ENCODE measurements at places on chromosomes 5 and 9.

DNA sequence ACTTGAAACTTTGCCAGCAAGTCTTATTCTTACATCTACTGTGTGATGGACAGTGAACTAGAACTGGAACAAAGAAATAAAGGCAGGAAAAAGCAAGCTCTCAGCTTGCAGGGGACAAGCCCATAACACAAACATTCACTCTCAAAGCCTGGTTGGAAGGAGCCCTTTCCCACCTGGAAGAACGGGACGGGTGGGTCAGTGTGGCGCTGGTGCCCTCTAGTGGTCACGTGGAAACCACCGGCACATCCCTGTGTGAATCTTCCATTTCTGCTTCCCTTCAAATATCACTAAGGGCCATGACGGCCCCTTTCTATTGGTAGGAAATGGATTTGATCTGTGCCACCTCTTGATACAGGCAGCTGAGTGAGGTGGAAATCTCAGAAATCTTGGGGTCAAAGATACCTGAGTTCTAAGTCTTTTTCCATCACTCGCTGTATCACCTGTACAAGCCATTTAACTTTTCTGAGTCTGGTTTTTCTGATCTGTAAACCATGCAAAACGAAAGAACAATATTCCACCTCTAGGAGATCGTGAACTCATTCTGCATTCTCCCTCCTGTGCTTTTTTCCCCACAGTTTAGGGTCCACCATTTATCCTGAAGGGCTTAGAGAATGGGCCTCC lies 211.6 kb downstream of the MSX2 start:
- DNase-seq, result peak; percentile 39

DNA sequence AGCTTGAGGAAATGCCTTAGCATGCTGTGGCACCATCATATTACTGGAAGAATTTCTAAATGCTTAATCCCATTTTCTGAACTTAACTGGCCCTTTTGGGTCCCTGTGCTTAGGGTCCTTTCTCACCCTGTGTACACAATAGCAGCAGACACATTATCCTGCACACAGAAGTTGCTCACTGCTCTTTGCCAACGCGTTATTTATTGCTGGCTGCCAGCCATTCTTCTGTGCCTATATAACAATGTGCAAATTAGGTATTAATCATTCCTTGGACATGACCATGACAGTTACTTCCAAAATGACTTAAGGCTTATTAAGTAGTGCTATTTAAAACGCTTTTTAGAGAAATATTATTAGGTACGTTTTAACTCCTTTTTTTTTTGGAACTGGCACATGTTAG lies 134.7 kb downstream of the FBN2 start:
- DNase-seq, result no peak

DNA sequence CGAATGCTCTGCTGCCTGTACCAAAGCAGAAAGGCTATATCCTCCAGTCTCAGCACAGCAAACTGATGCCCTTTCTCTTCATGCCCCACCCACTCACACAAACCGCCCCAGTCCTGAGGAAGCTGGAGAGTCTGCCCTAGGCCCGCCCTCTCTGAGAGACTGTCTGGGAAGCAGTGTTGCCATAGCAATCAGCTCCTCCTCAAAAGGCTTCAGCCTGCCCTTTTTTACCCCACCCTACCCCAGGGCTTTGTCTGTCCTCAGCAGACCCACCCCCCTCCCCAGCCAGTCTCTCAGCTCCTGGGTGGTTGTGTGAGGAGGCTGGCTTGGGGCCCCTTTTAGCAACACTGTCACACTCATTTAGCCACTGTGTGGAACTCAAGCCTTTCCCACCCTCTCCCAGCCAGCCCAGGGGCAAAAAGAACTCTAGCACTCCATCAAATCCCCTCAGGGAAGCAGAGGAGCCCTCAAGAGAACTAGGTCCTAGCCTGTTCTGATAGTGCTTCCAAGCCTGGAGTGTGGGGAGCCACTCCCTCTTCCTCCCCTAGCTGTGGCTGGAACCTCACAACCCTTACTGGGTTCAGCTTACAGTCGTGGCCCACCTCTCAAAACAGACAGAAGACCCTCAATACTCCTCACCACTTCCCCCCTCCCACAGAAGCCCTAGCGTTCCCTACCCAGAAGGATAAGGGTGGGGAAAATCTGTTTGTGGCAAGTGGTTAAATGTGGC lies 1.4 kb downstream of the ATOSB start:
- DNase-seq, result peak; percentile 84

- no peak for DNase-seq
These were observed 38.4 kb downstream of the PRRX2 start for GRCh38 chr9:129703667-129704355.

DNA sequence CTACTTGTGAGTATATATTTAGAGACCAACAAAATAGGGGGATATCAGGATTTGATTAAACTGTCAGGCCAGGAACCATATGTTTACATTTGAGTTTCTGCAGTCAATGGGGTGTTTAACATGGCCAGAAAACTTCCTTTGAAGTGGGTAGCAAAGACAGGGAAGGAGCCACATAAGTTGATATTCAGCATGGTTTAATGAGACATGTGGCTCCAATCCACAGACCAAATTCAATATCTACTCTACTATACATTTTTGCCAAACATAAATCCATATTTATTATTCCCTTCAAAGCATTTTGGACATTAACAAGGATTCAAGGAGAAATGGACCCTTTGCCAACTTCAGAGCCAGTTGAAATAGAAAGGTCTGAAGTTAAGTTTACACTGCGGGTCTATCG lies 99.8 kb downstream of the TAF11L14 start:
- no peak for DNase-seq

- DNase-seq, result peak; percentile 12
These were observed 25.1 kb downstream of the JADE2 start for GRCh38 chr5:134550271-134551214.

- DNase-seq, result no peak
These were observed 44.0 kb downstream of the NEURL1B start for GRCh38 chr5:172685091-172685490.

DNA sequence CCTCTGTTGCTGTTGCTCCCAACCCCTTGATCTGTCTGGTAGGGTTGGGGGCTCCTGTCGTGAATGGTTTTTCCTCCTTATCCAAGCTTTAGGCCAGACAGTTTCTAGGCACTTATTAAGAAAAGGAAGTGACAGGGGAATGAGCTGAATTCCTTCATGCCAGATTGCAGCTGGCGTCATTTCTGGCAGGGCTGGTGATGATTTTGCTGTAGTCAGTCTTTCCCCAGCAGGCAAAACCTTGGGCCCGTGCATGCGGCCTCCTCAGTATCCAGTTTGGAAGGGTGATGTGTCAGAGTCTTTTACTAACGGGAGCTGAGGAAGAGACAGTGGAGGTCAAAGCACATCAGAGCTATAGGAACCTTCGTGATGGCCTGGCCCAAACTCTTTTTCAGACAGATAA lies 58.8 kb downstream of the COL27A1 start:
- peak; percentile 60 for DNase-seq

GRCh38 chr5:175714479-175715085 lies 56.7 kb downstream of the HRH2 start:
- DNase-seq, result no peak

GRCh38 chr9:101702257-101702656 lies 36.2 kb downstream of the GRIN3A start:
- DNase-seq, result no peak

- no peak for DNase-seq
These were observed 26.0 kb upstream of the ANXA1 start for GRCh38 chr9:73125651-73126050.

GRCh38 chr9:117413346-117414219 lies 1.3 kb downstream of the ASTN2 start:
- DNase-seq, result no peak

DNA sequence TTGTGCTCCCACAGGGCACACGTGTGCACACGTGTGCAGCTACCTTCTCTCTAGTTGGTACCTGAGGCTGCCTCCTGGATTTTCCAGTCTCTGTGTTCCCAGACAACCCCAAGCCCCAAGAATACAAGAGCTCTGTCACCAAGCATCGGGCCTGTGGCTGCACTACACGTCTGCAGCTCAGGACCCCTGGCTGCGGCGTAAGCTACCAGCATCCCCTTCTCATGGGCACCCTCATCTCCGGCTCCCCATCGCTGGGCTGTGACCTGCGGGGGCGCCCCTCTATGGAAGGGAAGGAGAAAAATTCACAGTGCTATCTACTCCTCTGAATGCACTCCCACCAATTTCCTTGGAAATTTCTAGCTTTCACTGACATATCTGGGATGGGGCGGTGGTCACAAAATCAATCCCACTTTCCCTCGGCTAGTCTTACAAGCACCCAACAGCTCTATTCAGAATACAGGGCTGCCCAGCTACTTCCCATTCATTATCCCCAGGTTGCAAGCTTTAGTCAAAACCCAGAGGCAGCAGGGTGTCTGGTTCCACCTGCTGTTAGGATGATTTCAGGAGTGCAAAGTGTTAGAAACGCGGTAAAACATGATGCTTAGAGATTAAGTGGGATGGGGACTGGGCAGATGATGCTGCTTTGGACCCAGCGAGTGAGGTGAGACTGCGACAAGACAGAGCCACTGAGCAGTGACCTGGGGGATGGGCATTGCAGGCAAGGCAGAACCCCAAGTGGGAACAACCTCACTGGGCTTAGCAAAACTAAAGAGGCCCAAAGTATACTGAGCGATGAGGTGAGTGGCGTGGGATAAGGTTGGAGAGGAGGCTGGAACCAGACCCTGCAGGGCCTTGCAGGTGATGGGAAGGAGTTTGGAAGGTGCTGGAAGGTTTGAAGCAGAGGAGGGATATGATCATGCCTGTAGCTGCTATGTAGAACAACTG lies 121.7 kb downstream of the KCNIP1 start:
- no peak for DNase-seq

DNA sequence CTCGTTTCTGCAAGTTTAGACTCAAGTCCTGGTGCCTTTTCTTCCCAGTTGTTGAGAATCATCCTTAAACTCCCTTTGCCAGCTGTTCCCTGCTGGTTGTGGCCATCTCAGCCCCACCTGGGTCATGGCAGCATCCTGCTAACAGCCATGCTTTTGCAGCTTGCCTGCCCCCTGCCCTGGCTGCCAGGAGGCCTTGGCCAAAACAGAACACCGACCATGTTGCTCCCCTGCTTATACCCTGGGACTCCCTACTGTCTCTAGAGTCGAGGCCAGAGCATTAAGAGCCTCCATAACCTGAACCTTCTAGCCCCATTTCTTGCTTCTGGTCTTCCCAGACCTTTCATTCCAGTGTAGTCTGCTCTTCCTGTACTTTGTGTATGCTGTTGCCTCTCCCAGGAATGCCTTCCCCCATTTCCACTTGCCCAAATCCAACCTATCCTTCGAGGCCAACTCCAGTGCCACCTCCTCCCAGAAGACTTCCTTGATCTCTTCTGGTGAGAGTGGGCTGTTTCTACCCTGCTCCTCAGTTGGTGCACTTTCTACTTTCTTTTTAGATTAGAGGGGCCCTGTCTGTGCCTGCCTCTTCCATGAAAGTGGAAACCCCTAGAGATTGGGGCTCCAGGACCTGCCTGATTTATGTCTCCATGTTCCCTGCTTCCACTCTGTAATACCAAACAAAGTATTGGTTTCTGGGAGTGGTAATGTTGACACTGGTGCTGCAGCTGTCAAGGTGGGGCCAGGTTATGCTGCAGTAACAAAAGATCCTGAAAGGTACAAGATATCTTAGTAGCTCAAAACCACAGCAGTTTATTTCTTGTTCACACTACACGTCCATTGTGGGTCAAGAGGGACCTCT lies 88.2 kb downstream of the AMBP start:
- DNase-seq, result no peak

DNA sequence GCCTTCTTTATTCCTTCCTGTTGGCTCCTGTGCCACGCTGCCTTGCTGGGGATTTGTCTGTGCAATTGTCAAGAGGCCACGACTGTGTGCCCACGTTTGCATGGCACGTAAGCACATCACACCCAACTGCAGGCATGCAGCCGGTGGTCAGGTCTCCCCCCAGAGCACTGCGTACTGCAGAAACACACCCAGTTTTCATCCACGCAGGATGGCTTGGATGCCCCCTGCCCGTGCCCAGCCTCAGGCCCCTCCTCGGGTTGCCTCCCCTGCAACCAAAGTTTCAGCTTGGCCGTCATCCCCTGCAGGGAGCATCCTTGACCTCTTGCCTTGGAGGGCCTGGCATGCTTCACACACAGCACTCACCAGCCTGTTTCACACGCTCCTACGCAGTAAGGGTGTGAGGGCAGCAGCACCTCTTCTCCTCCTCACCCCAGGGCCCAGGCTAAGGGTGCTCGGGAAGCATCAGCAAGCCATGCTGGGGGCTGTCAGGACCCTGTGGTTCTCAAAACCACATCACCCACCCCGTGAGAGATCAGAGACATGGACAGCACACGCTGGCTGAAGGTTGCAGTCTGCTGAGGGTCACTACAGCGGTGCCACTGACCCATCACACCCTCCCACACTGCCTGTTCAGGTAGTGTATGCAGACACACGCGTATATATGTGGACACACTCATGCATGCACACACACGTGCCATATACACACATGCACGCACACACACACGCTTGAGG lies 3.1 kb downstream of the MRPL36 start:
- no peak for DNase-seq

GRCh38 chr5:159785656-159786055 lies 130.6 kb upstream of the ADRA1B start:
- no peak for DNase-seq

- DNase-seq, result no peak
These were observed 1309.1 kb upstream of the DMAC1 start for GRCh38 chr9:9108641-9109040.

DNA sequence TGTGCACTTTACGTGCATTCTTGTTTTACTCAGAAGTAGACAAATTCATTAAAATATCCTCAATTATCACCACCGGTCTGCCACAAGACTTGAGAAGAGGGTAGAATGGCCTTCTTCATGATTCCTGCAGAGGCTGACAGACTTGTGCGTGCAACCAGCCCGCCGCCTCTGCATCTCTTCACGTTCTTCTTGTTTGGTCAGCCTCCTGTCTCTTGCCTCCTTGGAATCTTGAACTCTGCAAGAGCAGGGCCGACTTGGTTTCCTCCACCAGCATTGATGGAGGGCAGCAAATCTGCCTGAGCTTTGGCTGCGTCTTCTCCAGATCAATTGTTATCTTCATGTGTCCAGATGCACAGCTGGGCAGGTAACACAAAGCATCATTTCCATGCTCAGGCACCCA lies 20.2 kb downstream of the UBE2QL1 start:
- no peak for DNase-seq

DNA sequence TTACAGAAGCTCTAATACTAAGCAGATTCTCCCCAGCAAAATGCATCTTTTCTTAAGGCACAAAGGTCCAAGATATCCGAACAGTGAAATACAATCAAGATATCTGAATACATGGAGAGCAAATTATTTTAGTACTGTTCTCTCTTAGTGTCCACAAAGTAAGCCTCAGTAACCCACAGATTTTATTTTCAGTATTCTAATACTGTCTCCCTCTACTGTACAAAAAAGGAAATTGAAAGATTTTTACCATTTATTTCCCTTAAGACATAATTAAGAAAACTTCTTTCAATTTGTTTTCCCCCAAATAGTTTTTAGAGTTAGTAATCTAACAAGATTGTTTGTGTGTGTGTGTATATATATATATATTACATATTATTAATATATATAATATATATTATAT lies 24.7 kb upstream of the NOL6 start:
- DNase-seq, result no peak

Data from left ventricle myocardium inferior (tissue), 1 donor.